GM12892 (cell line): ENCODE measurements at places on chromosomes 13 and 19.

DNA sequence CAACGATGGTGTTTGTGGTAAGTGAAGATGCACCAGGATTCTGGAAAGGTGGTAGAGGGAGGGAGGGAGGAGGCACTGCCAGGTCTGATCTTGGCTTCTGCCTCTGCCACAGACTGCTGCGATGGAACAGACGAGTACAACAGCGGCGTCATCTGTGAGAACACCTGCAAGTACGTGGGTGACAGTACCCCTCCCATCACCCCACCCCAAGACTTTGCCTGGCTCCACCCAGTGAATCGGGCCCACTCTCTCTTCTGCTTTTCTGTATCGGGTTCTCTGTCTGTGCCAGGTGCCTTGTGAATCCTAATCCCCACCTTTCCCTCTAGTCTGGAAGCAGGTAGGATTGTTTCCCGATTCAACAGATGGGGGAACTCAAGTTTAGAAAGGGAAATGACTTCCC, 2.5 kb downstream of the PRKCSH start:
- no peak for DNase-seq

DNA sequence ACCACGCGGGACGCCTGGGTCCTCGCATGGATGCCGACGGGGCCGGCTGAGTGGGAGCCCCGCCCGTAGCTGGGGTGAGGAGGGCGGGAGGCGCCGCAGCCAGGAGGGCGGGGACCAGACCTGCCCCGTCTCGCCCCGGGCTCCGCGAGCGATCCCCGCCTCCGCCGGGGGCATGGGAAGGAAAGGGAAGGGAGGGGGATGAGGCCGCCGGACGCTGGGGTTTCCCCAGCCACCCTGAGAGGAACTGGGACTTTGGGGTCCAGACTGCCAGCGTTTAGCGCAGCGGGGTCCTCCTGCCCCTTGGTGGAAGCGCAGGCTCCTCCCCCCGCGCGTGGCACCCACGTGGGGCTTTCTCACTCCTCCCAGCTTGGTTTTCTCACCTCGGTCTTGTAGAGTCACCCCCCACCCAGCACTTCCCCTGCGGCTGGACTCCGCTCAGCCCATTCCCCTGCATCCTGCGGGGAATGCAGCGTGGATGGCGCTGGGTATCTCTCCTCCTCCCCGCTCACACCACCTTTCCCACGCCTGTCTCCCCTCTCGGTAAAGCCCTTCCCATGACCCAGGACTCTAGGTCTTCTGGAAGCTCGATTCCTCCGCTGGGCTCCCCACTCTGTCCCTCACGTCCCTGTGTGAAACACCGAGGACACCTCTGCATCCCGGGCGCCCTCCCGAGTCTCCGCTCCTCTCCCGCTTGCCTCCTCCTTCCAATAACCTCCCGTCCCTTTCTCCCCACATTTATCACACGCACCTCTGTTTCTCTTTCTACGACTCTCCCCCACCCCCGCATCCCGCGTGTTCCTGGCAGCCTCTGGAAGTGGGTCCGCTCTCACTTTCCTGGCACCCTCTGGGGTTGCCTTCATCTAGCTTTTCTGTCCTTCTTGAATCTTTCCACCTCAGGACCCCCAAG, 2.1 kb downstream of the TGFB1 start:
- DNase-seq = peak; percentile 90

DNA sequence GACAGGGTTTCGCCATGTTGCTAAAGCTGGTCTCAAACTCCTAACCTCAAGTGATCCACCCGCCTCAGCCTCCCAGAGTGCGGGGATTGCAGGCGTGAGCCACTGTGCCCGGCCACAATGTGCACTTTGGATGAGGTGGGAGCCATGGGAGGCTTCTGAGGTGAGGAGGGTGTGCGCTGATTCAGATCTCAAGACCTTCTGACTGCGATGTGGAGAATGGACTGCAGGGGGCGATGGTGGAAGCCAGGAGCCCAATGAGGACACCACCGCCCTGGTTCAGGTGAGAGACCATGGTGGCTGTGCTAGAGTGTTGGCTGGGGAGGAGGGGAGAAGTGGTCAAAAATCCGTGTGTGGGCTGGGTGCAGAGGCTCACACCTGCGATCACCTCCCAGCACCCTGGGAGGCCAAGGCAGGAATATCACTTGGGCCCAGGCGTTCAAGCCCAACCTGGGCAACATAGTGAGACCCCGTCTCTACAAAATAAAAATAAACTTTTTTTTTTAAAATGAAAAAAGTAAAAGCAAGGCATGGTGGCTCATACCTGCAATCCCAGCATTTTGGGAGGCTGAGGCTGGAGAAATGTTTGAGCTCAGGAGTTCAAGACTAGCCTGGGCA, 5.6 kb downstream of the INAFM1 start:
- DNase-seq = no peak

DNA sequence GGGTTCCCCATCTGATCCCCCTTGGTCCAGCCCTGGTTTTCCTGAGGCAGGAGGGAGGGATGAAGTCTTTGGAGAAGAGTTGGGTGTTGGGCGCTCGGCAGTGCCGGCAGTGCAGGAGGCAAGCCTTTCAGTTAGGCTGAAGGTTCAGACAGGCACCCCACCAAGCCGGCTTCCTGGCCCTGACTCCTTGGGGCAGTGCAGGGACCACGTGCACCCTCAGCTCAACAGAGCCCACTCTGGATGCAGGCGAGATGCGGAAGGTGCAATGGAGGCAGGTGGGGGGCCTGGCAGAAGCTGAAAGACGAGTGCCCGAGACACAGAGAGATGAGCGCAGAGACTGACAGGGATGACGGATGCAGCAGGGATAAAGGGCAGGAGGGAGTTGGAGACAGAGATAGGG, 11.1 kb downstream of the MAMSTR start:
- no peak for DNase-seq

DNA sequence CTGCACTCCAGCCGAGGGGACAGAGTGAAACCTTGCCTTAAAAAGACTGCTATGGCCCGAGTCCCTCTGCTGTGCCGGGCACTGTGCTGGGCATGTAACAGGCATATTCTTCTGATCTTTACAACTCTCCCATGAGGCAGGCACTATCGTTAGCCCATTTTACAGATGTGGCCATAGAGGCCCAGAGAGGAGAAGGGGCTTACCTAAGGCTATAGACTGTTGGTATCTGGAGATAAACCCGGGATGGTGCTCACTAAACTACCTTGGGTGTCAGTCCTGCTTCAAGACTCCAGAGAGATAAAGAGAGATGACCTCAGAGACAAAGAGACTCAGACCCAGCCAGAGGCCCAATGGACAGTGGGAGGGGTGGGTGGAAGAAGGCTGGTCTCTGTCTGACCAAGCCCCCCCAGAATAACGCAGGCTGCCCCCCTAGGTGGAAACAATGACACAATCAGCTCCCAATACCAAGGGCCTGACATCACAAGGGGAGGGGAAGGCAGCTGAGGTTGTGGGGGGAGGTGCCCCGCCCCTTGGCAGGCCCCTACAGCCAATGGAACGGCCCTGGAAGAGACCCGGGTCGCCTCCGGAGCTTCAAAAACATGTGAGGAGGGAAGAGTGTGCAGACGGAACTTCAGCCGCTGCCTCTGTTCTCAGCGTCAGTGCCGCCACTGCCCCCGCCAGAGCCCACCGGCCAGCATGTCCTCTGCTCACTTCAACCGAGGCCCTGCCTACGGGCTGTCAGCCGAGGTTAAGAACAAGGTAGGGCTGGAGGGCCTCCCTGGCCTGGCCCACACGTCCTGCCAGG, at the start of gene CNN1:
Gene CNN1, plus strand, starts transcription at position 620 of the 805 bp plus-strand sequence. Its CDS starts 77 bp downstream, at position 697.
- no peak for DNase-seq

DNA sequence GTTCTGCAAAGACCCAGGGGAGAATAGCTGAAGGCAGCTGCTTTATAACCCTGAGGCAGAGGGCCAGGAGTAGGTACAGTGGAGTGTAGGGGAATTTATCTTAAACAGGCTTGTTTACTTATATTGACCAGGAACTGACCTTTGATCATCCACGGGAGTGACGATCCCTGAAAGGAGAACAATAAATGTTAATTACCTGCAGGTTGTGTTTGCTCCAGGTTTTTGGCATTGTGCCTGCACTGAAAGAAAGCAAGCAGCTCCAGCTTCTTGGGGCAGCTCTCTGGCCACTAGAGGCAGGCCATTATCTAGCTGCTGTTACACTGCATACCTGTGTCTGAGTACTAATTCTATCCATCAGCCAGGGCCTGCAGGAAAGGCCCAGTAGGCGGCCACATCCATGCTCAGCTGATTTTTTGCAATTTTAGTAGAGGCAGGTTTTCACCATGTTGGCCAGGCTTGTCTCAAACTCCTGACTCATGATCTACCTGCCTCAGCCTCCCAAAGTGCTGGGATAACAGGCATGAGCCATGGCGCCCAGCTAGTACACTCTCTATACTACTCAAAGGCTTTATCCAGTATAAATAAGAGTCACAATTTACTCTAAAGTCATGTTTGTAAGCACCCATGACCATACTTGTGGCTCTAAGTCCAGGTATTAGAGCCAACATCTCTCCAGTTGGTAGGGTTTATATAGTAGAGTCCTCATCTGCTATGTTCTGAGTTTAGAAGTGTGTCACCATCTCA, 8.5 kb upstream of the ZNF91 start:
- DNase-seq = no peak

- DNase-seq = no peak
Observed at GRCh38 chr13:95706356-95706755, 29.4 kb downstream of the DNAJC3 start.

- no peak for DNase-seq
Observed at GRCh38 chr13:51906581-51906980, 44.8 kb downstream of the CCDC70 start.

GRCh38 chr19:5339198-5339949, 1.2 kb downstream of the PTPRS start:
- no peak for DNase-seq

- no peak for DNase-seq
Observed at GRCh38 chr13:25939961-25940687, 111.7 kb downstream of the SHISA2 start.

DNA sequence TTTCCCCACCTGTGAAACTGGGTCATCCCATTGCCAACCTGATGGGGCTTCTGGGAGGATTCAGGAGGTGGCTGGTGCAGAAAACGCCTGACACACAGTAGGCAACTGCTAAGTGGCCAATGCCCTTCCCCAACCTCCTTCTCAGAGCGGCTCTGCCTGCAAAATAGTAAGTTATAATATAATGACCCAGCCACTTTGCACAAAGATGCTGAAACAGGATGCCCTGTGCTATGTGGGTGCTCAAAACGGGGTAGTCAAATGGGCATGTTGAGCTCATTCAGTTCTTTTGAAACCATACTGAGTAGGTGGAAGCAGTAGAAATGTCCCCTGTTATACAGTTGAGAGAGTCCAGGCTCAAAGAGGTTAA, 507 bp downstream of the MARCHF2 start:
- DNase-seq = no peak

GRCh38 chr13:37755349-37755748, 114.2 kb downstream of the TRPC4 start:
- DNase-seq = no peak

- no peak for DNase-seq
Observed at GRCh38 chr13:41590643-41591042, 133.3 kb downstream of the RGCC start.
